ENCODE measurements at places on chromosomes 6 and 20. TPM values are rescaled to one million over a fixed set of nuclear protein-coding genes. Genes with fewer than 3 reads are reported as not detected.

The CYP21A2 gene
- polyA plus RNA-seq: 0.55 TPM

The OR2B6 gene
- polyA plus RNA-seq: 0.33 TPM

The GNL1 gene
- polyA plus RNA-seq: 89.8 TPM

The CHD6 gene
- 53.8 TPM for polyA plus RNA-seq

The GSTA3 gene
- 0.51 TPM for polyA plus RNA-seq

- DNase-seq: no peak
These were observed 34.1 kb downstream of the CDYL start for GRCh38 chr6:4809999-4810918.

GRCh38 chr6:121940728-121941127, 458.7 kb upstream of the HSF2 start:
- DNase-seq: no peak

DNA sequence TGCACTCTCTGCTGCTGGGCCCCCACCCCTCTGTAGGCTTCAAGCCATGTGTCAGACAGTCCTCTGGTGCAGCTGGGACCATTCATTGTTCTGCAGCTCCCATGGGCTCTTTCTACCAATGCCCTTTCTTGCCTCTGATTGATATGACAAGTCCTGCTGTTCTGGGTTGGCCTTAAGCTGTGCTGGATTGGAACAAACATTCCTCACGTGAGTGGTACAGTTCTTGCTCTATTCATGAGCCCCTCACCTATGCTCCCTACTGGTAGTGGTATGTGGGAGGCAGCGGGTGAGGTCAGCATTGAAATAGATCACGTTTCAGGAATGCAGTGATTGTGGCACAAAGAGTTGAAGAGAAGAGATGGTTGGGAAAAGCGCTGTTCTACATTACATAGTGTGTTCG, 48.8 kb upstream of the RALY start:
- no peak for DNase-seq

DNA sequence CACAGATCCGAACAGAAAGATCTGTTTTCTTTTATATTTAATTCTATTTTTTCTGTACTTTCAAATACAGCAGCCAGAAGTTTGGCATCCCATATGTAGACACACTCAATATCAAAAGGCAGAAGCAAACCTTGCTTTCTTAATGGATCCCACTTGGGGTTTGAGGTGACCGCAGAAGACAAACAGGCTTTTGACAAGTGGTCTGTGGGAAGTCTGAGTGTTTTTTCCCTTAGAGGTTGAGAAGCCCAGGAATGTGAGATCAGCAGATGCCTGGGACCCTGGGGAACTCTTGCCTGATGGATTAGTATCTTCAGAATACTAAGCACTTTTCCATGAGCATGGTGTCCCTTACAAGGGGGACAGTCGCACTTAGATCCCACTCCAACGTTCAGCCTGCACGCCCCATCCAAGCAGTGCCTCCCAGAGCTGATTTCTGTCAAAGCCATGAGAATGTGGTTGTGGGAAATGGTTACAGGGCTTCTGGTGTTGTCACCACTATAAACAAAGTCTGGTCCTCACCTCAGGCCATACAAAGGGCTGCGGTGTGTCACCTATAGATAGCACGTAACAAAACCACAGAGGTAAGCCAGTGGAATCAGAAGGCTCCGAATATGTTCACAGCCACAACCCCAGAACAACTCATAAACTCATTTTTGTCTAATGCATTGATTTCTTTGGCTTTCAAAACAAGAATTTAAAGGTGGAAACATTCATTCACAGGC, 12.7 kb downstream of the IL17F start:
- no peak for DNase-seq

DNA sequence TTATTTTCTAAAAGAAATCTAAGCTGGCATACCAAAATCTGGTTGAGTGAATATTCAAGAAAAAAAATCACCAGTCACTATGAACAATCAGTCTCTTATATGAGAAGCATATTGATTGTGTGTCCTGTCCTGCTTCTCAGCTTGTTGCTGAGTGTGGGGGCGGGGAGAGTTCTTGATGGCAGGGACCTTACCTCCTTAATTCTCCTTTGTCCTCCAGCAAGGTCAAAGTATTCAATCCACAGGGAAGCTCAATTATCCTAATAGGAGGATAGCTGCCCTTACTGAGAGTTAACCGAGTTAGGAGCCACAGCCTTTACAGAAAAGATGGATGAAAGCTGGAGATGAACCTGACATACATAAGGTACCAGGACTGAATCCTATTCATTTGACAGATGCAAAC, 154.0 kb downstream of the LY86 start:
- no peak for DNase-seq

DNA sequence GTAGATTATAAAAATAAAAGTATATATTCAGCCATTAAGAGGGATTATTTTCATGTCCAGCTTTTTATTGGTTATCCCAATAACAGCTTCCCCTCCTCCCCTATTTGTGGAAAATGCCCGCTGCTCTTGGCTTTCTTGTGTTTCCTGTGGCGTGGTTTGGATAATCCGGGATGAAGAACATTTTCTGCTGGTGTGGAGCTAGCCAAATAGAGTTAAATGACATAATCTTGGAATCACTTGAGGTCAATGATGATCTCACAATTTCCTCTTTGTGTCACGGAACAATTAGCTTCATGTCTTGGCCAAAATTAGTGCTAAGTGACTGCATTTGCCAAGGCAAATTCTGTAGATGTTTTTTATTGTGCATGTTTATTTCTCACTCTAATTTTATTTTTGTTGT, 394.0 kb downstream of the LAMA2 start:
- DNase-seq: no peak

DNA sequence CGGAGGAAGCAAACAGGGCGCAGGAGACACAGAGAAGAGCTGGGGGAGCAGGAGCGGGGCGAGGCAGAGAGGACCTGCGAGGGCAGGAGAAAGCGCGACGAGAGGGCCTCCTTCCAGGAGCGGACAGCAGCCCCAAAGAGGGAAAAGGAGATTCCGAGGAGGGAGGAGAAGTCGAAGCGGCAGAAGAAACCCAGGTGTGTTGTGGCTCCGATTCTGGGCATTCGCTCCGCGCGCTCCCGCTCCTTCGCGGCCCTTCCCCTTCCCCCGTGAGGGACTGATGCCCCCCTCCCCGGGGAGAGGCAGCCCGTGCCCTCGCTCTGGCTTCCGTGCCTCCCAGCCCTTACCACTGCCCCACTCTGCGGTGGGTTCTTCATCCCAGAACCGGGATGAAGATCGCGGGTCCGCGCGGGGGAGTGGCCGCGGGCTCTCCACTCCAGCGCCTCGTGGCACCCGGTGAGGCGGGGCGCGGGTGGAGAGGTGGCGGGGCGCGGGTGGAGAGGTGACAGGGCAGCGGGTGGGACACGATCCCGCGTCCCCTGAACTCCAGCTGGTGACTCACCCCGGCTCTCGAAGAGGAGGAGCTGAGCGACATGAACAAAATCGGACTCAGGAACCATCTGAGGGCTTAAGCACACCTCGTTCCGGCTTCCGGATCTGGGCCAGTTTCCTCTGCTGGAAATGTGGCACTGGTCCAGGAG, 22.4 kb downstream of the TMC2 start:
- no peak for DNase-seq

GRCh38 chr6:169256061-169256460, 2.4 kb upstream of the THBS2 start:
- no peak for DNase-seq

GRCh38 chr6:166008441-166009369, 158.9 kb downstream of the TBXT start:
- DNase-seq: no peak

DNA sequence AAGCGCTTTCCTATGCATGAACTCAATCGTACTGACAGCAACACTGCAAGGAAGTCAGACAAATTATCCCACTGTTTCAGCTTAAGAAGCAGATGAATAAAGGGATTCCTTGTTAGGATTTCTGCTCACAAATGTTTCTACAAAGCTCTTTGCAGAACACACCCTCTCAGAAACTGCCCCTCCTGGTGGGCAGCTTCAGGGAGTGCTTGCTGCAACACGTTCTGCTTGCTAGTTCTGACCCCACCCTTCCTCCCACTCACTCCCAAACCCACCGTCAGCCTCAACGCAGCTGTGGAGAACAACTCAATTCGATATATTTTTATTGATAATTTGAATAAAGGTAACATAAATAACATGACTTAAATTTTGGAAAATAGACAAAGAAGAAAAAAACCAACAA, 250.8 kb upstream of the PRDM1 start:
- DNase-seq: no peak

Data from right renal cortex interstitium (tissue), 3 donors.